Dermis microvascular lymphatic vessel endothelial cell (primary cell): ENCODE measurements at places on chromosomes 2 and 18. TPM values are rescaled to one million over a fixed set of nuclear protein-coding genes. Genes with fewer than 3 reads are reported as not detected.

LAMA3 gene
- total RNA-seq, result 6.5 and 7.0 TPM in 2 replicates

SCN7A gene
- total RNA-seq, result not detected in 2 replicates

ACTG2 gene
- total RNA-seq, result not detected in 2 replicates

SAG gene
- total RNA-seq, result under 0.01 TPM in 1 of 2 replicates, not detected in the other

HTR2B gene
- total RNA-seq, result 0.64 and 2.8 TPM in 2 replicates

BIRC6 gene
- 127 and 146 TPM in 2 replicates for total RNA-seq

GLB1L gene
- 4.7 and 5.6 TPM in 2 replicates for total RNA-seq

TWIST2 gene
- total RNA-seq, result 0.38 TPM in 1 of 2 replicates, not detected in the other

LRRC30 gene
- not detected in 2 replicates for total RNA-seq

LYG1 gene
- 0.13 and 0.51 TPM in 2 replicates for total RNA-seq

MAP3K19 gene
- total RNA-seq, result not detected in 2 replicates

CRYGD gene
- not detected in 2 replicates for total RNA-seq

RND3 gene
- total RNA-seq, result 19.9 and 25.5 TPM in 2 replicates

PIKFYVE gene
- 19.3 and 24.5 TPM in 2 replicates for total RNA-seq

CASP10 gene
- total RNA-seq, result 40.7 and 46.2 TPM in 2 replicates

SCG2 gene
- not detected in 2 replicates for total RNA-seq

FOSL2 gene
- 18.0 and 37.3 TPM in 2 replicates for total RNA-seq

GKN2 gene
- total RNA-seq, result not detected in 2 replicates

HOXD4 gene
- 2.3 and 2.5 TPM in 2 replicates for total RNA-seq

HJURP gene
- 3.3 and 9.5 TPM in 2 replicates for total RNA-seq

C2orf66 gene
- total RNA-seq, result under 0.01 and 0.13 TPM in 2 replicates

INSIG2 gene
- 11.9 and 20.5 TPM in 2 replicates for total RNA-seq

EPB41L5 gene
- total RNA-seq, result 13.2 and 22.5 TPM in 2 replicates

UPP2 gene
- not detected in 2 replicates for total RNA-seq

MAPRE3 gene
- total RNA-seq, result 0.64 and 2.0 TPM in 2 replicates

TGFA gene
- 8.0 and 14.5 TPM in 2 replicates for total RNA-seq

ZNF385B gene
- not detected in 2 replicates for total RNA-seq

TMEM247 gene
- not detected in 2 replicates for total RNA-seq

RNU2-63P gene
- total RNA-seq, result 99.9 TPM in 1 of 2 replicates, not detected in the other

NGEF gene
- 0.39 TPM in 1 of 2 replicates, not detected in the other for total RNA-seq

EMX1 gene
- not detected in 2 replicates for total RNA-seq

AFF3 gene
- under 0.01 TPM in 2 replicates for total RNA-seq

TMEM182 gene
- total RNA-seq, result 0.39 and 1.0 TPM in 2 replicates

FKBP7 gene
- 16.0 and 17.3 TPM in 2 replicates for total RNA-seq

TGFBRAP1 gene
- total RNA-seq, result 33.0 and 57.5 TPM in 2 replicates

TRIB2 gene
- 60.7 and 107 TPM in 2 replicates for total RNA-seq

ADGRF3 gene
- total RNA-seq, result under 0.01 and 0.13 TPM in 2 replicates

TNS1 gene
- 21.1 and 50.6 TPM in 2 replicates for total RNA-seq

SLC14A1 gene
- total RNA-seq, result not detected in 2 replicates

HIBCH gene
- 11.0 and 12.8 TPM in 2 replicates for total RNA-seq

GREB1L gene
- total RNA-seq, result 2.8 and 11.3 TPM in 2 replicates

HTRA2 gene
- 40.3 and 51.7 TPM in 2 replicates for total RNA-seq

IL37 gene
- not detected in 2 replicates for total RNA-seq

ANKRD30BL gene
- not detected in 2 replicates for total RNA-seq

KIF5C gene
- under 0.01 TPM in 2 replicates for total RNA-seq

TOGARAM2 gene
- under 0.01 and 0.13 TPM in 2 replicates for total RNA-seq

DNER gene
- under 0.01 and 0.13 TPM in 2 replicates for total RNA-seq

LAPTM4A gene
- total RNA-seq, result 101 and 182 TPM in 2 replicates

PNO1 gene
- 9.9 and 11.3 TPM in 2 replicates for total RNA-seq

SMARCAL1 gene
- 9.5 and 15.6 TPM in 2 replicates for total RNA-seq

TEX44 gene
- total RNA-seq, result not detected in 2 replicates

ZBTB7C gene
- under 0.01 TPM in 2 replicates for total RNA-seq
